ENCODE measurements at places on chromosomes 16 and 17.

DNA sequence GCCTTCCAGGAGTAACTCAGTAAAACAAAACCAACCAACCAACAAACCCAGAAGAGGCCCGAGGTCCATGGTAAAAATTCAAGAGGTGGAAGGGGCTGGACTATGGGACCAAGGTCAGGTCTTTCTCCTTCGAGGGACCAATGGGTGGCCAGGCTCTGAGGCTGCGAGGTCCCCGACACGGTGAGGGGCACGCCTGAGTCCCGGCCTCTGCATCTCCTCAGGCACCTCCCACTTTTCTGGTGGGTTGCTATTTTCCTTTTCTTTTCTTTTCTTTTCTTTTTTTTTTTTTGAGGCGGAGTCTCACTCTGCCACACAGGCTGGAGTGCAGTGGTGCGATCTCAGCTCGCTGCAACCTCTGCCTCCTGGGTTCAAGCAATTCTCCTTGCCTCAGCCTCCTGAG, 18.0 kb downstream of the CD7 start:
- DNase-seq: no peak

GRCh38 chr16:82626791-82627261, at the start of gene CDH13:
Gene CDH13 (plus strand): TSS chr16:82626969.
- no peak for DNase-seq

GRCh38 chr17:64661726-64661975, 456 bp downstream of the SMURF2 start:
- DNase-seq: no peak

DNA sequence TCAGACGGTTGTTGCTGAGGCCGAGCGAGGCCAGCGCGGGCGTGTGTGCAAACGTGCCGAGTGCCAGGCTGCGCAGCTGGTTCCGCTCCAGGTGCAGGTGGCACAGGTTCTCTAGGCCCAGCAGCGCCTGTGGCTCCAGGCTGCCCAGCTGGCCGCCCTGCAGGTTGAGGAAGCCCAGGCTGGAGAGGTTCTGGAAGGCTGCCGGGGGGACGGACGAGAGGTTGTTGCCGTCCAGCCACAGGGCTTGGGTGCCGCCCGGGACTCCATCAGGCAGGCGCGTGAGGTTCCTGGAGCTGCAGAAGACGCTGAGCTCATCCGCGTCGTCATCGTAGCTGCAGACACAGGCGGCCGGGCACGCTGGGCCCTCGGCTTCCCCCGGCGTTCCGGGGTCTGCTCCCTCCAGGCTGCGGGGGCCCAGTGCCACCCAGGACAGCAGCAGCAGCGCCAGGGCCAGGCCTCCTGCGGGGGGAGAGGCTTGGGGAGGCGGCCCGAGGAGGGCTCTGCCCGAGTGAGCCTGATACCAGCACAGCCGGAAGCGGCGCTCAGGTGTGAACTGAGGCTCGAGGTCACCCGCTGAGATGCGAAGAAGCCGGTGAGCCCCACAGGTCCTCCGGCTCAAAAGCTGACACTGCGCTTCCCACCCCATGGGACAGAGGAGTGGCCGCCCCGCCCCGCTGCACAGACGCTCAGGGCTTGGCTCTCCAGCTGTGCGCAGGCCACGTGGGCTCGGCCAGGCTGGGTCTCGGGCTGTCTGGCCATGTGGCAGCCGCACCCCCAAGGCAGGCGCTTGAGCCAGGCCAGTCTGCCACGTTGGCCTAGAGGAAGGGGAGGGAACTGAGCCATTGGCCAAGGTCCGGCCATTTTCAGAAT, 1.3 kb downstream of the IGFALS start:
- no peak for DNase-seq

DNA sequence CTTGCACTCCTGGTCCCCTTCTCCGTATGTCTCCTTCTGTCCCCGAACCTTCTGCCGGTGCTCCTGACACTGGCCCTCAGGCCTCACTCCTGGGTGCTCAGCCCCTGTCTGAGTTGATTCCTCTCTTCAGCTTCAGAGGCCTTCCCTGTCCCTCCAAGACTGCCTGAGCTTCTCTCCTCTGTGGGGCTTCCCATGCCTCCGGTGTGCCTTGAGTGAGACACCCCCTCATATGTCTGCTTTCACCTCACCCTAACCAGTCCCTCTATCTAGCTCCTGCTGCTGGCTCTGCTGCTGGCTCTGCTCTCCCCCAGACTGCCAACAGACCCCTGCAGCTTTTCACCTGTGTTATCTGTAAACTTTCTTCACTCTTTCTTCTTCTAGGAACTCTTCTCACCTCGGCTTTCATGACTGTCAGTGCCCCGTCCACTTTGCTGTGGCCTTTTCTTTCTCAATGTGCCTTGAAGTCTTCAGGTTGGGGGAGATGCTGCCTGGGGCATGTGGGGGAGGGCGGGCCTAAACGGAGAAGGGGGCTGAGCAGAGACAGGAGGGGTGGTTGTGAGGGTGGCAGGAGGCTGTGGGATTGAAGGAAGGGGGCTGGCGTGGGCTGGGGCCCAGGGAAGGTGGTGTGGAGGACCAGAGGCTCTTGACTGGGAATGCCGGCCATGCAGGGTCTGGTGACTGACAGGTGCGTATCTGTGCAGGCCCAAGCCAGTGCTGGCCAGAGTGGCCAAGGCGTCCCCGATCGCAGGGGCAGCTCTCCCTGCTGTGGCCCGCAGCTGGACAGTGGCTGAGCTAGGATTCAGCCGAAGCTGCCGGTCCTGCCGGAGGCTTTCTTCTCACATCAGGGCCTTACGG, 81.3 kb downstream of the METRNL start:
- no peak for DNase-seq

DNA sequence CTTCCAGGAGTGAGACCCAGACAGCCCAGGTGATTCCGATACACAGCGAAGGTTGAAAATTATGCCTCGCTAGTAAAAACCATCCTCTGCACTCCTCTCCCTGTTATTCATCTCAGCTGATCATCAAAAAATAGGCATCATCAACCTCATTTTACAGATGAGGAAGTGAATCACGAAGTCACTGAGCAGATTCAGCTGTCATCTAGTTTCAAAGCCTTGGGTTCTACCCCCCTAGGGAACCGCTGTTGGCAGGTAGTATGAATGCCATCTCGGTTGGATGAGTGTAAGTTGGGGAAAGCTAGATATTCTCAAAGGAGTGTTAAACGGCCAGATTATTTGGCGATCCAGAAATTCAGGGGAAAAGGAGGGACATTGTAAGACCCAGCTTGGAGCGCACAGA, 2.0 kb downstream of the CRYM start:
- no peak for DNase-seq

DNA sequence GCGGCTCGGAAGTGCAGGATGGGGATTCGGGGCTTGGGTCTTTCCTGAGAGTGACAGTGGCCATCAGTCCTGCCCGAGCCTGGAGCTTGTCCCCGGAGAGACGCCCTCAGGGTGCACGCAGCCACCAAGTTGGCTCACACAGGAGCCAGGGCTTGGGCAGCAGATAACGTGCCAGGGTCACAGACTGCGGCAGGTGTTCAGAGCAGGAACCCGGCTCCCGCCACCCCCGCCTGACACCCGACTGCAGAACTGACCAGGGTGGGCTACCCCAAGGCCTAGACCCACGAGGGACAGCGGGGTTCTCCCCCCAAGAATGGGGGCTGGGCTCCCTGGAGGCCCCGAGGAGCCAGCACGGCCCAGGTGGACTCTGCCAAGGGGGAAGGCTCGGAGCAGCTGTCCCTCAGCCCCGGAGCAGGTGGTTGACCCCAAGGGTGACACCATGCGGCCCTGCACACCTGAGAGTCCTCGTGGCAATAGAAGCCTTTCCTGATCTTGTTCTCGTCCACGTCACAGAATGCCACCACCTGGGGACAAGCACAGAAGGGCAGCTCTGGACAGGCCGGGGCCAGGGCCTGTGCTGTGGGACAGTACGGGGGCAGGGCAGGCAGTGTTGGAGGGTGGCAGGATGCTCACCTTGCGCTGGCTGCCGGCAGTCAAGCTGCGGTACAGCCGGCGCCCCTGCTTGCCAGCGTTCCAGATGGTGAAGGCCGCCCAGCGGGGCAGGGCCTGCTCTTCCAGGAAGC, 117.1 kb upstream of the ZNF750 start:
- no peak for DNase-seq

DNA sequence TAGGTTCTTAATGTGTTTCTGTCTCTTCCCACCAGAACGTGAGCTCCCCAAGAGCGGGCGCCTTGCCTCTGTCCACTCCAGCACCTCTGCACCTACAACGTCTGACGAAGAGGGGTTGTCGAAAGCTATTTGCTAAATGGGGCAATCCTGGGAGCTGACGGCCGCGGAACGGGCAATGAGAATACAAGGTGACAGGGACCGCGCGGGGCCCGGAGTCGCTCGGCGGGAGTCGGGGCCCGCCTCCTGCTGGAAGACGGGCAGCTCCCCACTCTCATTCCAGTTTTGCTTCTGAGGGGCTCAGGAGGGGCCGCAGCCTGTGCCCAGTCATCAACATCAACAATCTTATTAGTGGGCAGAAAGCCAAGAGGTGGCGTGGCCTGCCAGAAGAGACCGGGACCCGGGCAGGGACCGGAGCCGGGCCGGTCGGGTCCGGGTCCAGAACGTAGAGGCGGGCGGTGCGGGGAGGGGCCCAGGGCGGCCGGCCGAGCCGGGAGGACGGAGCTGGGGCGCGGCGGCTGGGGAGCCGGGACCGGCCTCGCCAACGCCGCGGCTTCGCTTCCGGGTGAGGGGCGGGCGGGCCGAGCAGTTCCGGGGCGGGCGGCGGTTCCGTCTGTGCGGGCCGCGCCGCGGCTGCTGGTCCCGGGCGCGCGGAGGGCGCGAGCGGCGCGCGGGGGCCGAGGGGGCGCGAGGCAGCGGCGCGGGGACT, at the start of gene MOSMO:
TSS of gene MOSMO (plus strand) at position 603 of the 706 bp plus-strand sequence. CDS start 191 bp downstream, outside the sequence.
- DNase-seq: no peak

DNA sequence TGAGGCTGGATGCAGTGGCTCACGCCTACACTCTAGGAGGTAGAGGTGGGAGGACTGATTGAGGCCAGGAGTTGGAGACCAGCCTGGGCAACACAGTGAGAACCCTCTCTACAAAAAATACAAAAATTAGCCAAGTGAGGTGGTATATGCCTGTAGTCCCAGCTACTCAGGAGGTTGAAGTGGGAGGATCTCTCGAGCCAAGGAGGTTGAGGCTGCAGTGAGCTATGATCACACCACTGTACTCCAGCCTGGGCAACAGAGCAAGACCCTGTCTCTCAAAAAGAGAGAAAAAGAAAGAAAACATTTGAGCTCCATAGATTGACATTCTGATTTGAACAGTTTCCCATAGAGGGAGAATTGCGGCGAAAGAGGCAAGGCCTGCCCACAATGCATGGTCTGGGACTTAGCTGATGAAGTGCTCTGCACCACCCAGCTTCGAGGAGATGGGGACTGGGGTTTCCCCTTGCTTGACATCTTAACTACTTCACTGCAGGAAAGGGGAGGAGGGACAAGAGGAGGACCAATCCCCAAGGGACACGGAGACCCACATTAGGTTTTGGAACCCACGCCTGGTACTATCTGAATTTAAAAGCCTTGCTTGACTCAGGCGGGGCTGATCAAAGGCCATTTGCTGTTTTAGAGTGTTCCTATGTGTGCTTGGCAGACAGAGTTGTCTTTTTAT, 21.7 kb downstream of the MSI2 start:
- DNase-seq: no peak

GRCh38 chr16:81778861-81779535, at the start of gene PLCG2:
Gene PLCG2 (plus strand): TSS chr16:81779291. CDS start chr16:81785990, 6,699 bp downstream.
- DNase-seq: no peak

DNA sequence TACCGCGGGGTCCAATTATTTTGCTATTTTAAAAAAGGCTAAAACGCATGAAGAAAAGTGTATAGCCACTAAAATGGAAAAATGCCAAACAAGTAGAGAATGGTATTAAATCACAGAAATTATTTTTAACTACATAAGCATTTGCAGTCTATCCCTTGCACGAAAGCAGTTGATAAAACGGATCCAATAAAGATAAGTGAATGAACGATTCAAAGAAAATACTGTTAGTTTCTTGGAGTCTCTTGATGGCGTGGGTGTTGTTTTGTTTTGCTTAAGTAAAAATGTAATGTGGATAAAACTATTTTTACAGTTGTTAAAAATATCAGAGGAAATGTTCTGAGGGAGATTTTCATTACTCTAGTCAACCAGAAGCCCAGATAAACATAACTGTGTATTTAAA, 9.3 kb downstream of the HS3ST3A1 start:
- no peak for DNase-seq

Measured in GM12878 (cell line).